Keratinocyte (primary cell): ENCODE measurements at places on chromosomes 12 and 14. TPM values are rescaled to one million over a fixed set of nuclear protein-coding genes. Genes with fewer than 3 reads are reported as not detected.

Gene ADCY4
- 0.21 to 0.44 TPM (median 0.23 TPM) in 3 replicates for polyA plus RNA-seq

Gene AGAP2
- polyA plus RNA-seq: 0.13 to 0.18 TPM (median 0.15 TPM) in 3 replicates

Gene HOXC6
- 3.7 to 5.6 TPM (median 4.7 TPM) in 3 replicates for polyA plus RNA-seq

Gene C14orf39
- not detected in 3 replicates for polyA plus RNA-seq

Gene VDR
- 29.0 to 94.7 TPM (median 43.3 TPM) in 3 replicates for polyA plus RNA-seq

- H3K27me3 ChIP-seq: no peaks in the 10 kb centered on the region
- no peaks in the 10 kb centered on the region for H3K4me1 ChIP-seq
- no peak overlapping the region for H3K4me3 ChIP-seq
- H3K36me3 ChIP-seq: no peaks in the 10 kb centered on the region
- no peak for DNase-seq
Measured at GRCh38 chr12:67367843-67368242, 98.7 kb downstream of the CAND1 start.

- DNase-seq: no peak
- no peak overlapping the region for H3K4me3 ChIP-seq
- no peaks in the 10 kb centered on the region for H3K27me3 ChIP-seq
- no peak overlapping the region for H3K27ac ChIP-seq
- no peaks in the 10 kb centered on the region for H3K4me1 ChIP-seq
Measured at GRCh38 chr12:113818833-113819232, 147.3 kb downstream of the RBM19 start.

DNA sequence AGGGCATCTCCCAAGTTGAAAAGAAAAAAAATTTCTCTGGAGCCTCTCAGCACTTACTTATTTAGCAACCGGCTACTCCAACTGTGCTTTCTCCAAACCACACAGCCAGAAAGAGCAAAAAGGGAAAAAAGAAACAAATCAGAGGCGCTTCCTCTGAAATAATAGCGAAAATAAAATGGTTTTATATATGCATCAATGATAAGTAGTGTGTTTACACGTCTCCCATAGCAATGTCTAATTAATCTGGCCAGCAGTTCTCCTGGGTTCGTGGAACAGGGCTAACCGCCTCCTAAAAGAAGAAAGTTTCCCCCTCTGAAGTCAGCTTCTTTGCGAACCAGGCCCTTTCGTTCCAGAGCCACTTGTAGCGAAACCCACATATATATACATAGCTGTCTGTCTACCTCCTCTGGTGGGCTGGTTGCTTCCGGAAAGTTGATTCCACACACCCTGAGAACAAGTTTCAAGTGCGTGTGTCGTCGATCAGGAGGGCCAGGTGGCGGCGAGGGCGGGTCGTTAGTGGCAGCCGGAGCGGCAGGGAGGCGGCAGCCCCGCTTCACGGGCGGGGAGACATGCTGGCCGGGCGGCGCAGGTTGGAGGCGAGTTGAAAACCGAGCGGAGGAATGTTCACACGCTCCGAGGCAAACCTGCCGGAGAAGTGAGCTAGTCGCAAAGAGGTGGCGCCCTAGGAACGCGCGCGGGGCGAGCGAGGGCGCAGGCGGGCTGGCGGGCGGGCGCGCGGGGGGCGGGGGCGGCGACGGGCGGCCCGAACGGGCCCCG is 2.7 kb downstream of the PTHLH start:
- DNase-seq: no peak
- no peaks in the 10 kb centered on the region for H3K27me3 ChIP-seq
- peaks cover 7% of the 10 kb centered on the region for H3K36me3 ChIP-seq
- H3K27ac ChIP-seq: peak overlapping the region; percentile 99

DNA sequence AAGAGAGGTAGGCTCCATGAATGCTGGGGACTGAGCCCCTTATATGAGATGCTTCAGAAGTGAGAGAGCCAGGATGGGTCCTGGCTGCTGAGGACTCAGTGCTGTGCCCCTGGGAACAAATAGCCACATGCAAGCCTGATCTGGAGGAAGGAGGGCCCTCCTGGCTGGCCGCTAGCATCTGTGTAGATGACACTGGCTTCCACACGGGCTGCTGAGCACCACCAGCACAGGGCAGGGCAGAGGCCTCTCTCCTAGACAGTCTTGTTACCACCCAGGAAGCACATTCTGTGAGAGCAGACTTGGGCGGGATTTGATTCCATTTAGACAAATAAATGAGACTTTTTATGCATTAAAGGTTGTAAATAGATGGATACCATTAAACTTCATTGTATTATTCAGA is 48.0 kb downstream of the ZNF664 start:
- no peak for DNase-seq
- H3K4me1 ChIP-seq: peaks cover 7% of the 10 kb centered on the region
- no peak overlapping the region for H3K4me3 ChIP-seq
- no peak overlapping the region for H3K27ac ChIP-seq
- H3K36me3 ChIP-seq: no peaks in the 10 kb centered on the region
- no peaks in the 10 kb centered on the region for H3K27me3 ChIP-seq

DNA sequence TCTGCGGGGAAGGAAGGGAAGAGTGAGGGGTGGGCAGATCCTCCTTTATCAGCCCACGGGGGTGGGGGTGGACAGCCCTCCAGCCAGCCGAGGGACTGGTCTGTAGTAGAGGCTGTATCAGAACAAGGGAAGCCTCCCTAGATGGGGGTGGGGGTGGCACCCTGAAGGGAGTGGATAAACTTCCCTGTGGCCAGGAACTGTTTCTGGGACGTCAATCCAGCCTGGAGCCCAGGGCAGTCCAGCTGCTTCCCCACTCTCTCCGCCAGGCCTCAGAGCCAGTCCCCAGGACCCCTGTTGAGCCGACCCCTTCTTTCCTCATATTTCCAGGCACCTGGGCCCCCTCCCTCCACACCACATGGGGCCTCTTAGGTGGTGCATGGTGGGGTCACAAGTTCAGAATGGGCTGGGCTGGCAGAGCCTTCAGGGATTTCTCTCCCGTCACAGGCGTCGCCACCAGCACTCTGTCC is 6.7 kb downstream of the PLD4 start:
- H3K27me3 ChIP-seq: peaks cover 24% of the 10 kb centered on the region
- no peak overlapping the region for H3K4me3 ChIP-seq
- no peak overlapping the region for H3K27ac ChIP-seq
- no peaks in the 10 kb centered on the region for H3K4me1 ChIP-seq
- no peak for DNase-seq

DNA sequence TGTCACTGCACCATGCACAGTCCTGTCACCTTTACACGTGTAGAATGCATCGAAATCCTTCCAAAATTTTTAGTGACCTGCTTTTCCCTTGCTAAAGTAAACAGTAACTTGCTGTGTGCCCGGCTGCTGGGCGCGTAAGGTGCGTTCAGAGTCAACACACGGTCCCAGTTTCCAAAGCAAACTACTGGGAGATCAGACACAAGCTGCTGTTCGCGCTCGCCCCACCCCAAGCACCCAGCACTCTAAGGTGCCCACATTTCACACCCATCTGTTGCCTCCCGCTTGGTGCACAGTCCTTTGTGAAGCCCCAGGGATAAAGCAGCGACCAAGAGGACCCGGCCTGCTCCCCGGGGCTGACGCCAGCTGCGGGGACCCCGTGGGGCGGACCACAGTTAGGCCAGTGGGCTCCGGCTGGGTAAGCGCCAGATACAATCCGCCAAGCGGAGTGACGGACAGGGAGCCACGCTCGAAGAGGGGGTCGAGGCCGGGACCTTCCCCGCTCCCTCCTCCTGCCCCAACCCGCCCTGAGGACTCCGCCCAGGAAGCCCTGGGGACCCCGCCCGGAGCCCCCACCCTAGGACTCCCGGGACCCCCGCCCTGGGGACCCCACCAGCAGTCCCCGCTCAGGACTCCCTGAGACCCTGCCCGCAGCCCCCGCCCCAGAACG is 633 bp downstream of the STX2 start:
- H3K4me3 ChIP-seq: peak overlapping the region; percentile 93
- peaks cover 2% of the 10 kb centered on the region for H3K36me3 ChIP-seq
- H3K27me3 ChIP-seq: no peaks in the 10 kb centered on the region

DNA sequence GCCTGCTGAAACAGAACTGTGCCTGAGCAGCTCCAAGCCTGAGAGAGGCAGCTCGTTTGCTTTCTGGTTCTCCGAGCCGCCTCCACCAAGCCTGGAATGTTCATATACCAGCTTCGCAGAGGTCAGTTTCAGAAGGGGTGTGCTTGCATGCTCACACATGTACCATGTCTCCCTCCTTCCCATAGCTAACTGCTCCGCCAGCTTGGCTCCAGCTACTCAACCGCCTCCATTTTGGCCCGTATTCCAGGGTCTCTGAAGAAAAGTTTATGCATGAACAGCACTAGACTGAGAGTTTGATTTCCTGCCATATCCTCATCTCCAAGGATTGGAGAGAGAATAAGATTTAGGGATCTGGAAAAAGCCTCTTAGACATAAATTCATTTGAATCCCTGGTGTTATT is 103.7 kb downstream of the SMOC1 start:
- H3K4me3 ChIP-seq: no peak overlapping the region
- DNase-seq: no peak
- peaks cover 41% of the 10 kb centered on the region for H3K4me1 ChIP-seq
- no peak overlapping the region for H3K27ac ChIP-seq
- H3K27me3 ChIP-seq: no peaks in the 10 kb centered on the region

DNA sequence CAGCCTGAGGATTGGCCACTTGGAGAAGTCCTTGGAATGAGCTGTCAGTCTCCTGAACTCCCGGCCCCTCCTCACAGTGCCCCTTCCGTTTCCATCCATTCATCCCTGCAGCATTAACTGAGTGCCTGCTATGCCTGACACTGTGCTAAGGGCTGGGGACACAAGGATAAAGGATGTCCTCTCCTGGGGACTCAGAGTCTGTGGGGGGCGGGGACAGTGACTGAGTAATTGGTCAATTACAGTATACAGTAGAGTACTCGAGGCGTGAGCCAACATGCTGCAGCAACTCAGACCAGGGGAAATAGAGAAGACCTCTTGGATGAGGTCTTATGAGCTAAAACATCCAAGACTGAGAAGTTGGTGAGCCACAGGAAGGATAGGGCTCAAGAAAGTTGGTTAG is 43.4 kb upstream of the PWP1 start:
- no peak overlapping the region for H3K4me3 ChIP-seq
- H3K27ac ChIP-seq: no peak overlapping the region
- DNase-seq: no peak
- no peaks in the 10 kb centered on the region for H3K4me1 ChIP-seq

GRCh38 chr14:35122696-35123387 is 490 bp downstream of the PRORP start:
- H3K4me1 ChIP-seq: peaks cover 13% of the 10 kb centered on the region
- no peaks in the 10 kb centered on the region for H3K27me3 ChIP-seq
- no peaks in the 10 kb centered on the region for H3K36me3 ChIP-seq
- peak; percentile 13 for DNase-seq

DNA sequence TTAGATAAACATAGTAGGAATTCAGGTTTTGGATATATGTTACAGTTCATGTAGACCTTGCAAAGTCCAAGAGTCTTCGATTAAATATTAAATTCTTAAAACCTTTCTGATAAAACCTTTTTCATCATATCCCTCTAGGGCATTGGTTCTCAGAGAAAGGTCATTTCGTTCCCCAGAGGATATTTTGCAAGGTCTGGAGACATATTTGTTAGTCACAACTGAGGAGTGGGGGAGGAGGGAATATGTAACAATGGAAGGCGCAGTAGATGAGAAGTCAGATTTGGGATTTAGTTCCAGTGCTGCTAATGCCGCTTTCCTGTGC is 5.3 kb downstream of the TMEM253 start:
- H3K36me3 ChIP-seq: no peaks in the 10 kb centered on the region
- DNase-seq: no peak
- H3K27ac ChIP-seq: peak overlapping the region; percentile 60
- no peak overlapping the region for H3K4me3 ChIP-seq
- H3K27me3 ChIP-seq: no peaks in the 10 kb centered on the region
- H3K4me1 ChIP-seq: peaks cover 60% of the 10 kb centered on the region

GRCh38 chr14:24678801-24679247 is 44.8 kb upstream of the GZMB start:
- no peak overlapping the region for H3K4me3 ChIP-seq
- peaks cover 40% of the 10 kb centered on the region for H3K4me1 ChIP-seq
- no peaks in the 10 kb centered on the region for H3K36me3 ChIP-seq
- peak overlapping the region; percentile 46 for H3K27ac ChIP-seq
- no peaks in the 10 kb centered on the region for H3K27me3 ChIP-seq

GRCh38 chr12:110109037-110109836 is 14.9 kb upstream of the IFT81 start:
- no peaks in the 10 kb centered on the region for H3K36me3 ChIP-seq
- no peaks in the 10 kb centered on the region for H3K27me3 ChIP-seq
- no peak overlapping the region for H3K27ac ChIP-seq

DNA sequence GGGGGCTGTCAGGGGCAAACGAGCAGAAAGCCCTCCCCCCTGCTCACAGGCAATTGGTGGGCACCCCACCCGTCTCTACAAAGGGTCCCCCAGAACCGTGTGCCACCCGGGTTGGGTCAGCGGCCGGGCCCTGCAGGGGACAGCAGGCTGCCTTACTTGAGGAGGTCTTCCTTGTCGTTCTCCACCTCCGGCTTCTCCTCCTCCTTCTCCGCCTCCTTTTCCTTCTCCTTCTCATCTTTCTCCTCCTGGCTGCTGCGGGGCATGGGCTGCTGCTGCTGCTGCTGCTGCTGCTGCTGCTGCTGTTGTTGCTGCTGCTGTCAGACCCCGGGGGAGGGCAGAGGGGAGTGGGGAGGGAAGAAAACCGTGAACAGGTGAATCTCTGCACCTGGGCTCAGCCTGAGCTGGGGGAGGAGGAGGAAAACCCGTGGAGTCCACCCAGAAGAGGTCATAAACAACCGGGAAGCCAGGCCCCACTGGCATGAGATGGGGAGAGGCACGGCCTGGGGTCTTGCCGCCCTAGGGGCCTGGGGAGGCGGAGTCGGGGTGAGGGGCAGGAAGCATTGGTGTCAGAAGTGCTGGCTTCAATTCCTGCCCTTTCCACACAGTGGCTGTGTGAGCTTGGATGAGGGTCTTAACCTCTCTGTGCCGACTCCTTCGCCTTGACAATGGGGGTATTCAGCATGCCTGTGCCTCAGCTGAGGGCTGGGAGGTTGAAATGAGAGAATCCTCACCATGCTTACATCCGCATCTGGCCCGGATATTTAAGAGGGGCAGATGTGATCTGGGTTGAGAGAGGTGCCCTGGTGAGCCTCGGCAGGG is 107.6 kb downstream of the RFLNA start:
- H3K27me3 ChIP-seq: no peaks in the 10 kb centered on the region
- no peak overlapping the region for H3K27ac ChIP-seq
- H3K4me1 ChIP-seq: no peaks in the 10 kb centered on the region
- DNase-seq: no peak

GRCh38 chr12:7667125-7667524 is 1.4 kb upstream of the APOBEC1 start:
- H3K4me1 ChIP-seq: no peaks in the 10 kb centered on the region
- DNase-seq: no peak
- no peaks in the 10 kb centered on the region for H3K36me3 ChIP-seq
- no peak overlapping the region for H3K27ac ChIP-seq
- no peak overlapping the region for H3K4me3 ChIP-seq

DNA sequence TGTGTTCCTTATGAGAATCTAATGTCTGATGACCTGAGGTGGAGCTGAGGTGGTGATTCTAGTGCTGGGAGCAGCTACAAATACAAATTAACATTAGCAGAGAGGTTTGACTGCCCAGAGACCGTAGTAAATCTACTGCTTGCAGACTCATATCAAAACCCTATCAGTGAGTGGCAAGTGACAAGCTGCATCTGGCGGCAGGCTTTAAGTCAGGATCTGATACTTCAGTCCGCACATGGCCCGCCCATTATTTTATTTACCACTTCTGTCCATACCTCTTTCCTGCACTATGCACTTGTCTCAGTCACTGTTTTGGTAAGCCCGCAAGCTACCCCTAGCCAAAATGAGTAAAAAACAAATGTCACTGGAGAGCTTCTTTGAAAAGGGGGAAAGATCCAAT is 11.4 kb downstream of the CEP128 start:
- H3K4me1 ChIP-seq: peaks cover 23% of the 10 kb centered on the region
- no peak overlapping the region for H3K27ac ChIP-seq
- H3K27me3 ChIP-seq: no peaks in the 10 kb centered on the region
- H3K4me3 ChIP-seq: no peak overlapping the region
- DNase-seq: no peak
